Stimulated activated CD4-positive, alpha-beta T cell treated with anti-CD3 and anti-CD28 coated beads, Interleukin-1b, Interleukin-23, amount 100 ng/mL, for 1 hour (primary cell): ENCODE measurements at places on chromosomes 7 and 10.

DNA sequence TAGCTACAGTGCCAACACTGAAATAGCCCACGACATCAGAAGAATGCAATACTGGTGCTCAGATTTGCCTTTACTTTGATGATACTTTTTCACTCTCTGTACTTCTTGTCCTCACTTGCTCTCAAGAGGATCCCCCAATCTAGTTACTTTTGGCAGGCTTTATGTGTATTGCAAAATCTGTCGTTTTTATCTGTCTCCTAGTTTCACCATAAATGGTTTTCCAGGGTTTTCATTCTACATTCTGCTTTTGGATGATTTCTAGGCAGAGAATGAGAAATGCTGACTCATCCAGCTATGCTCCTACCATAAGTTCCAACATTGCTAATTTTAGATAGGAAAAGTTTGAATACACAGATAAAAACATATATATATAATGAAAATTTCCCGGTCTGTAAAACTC lies 659.5 kb upstream of the NRG3 start:
- no peak for DNase-seq

DNA sequence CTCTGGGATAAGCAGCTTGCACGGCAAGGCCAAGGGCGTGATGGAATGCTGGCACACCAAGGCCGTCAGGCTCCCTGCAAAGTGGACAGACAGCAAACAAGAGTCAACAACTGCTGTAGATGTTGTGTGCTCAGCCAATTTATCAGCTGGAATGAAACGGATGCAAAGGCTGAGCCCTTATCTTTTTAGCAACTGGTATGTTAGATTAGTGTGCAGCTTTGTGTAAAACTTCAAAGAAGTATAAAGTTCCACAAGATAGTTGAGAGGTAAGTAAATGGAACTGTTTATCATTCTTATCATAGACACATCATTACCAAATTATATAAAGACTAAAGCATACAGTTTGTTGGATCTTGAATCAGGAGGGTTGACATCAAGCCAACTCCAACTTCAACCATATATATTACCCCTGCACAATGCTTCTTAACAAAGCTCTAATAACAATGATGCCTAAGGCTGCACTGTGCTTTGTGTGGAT lies 289.0 kb downstream of the TNS3 start:
- DNase-seq: no peak

- no peak for DNase-seq
These were observed 928.7 kb downstream of the IPMK start for GRCh38 chr10:57338823-57339558.

- DNase-seq: no peak
These were observed 164.9 kb upstream of the EEPD1 start for GRCh38 chr7:35988105-35988504.

DNA sequence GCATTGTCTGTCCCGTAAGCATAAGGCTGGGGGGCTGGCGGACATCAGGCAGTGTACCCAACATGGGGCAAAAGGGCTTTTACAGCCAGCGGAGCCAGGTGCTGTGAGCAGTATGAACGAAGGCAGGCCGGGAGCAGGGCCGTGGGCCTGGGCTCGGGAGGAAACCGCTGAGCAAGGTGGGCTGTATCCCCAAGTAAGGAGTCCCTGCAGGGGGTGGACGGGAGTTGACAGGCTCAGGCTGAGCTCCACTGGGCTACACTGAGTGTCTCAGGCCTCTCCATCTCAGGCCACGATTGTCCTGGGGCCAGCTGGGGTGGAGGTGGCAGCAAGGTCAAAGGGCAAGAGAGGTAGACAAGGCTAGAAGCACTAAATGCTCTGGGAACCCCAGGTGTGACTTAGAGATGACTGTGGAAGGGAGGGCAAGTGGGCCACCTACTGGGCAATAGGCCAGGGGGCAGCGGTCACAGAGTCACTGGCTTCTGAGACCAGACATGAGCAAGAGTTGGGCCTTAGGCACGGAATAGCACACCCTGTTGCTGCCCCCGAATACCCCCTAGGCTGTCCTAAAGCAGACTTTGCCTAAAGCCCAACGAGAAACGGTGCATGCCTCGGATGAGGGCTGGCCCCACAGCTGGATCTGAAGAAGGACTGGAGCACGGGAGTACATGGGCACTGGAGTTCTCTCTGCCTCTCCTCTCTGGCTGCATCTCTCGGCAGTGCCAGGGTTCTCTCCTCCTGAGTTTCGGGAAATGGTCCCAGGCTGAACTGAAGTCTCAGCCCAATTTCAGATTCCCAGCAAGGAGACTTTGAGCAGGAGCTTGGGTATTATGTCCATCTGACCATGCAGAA lies 10.8 kb upstream of the RAMP3 start:
- DNase-seq: no peak

- DNase-seq: no peak
These were observed 244.5 kb upstream of the ANKRD30A start for GRCh38 chr10:36880898-36881297.

DNA sequence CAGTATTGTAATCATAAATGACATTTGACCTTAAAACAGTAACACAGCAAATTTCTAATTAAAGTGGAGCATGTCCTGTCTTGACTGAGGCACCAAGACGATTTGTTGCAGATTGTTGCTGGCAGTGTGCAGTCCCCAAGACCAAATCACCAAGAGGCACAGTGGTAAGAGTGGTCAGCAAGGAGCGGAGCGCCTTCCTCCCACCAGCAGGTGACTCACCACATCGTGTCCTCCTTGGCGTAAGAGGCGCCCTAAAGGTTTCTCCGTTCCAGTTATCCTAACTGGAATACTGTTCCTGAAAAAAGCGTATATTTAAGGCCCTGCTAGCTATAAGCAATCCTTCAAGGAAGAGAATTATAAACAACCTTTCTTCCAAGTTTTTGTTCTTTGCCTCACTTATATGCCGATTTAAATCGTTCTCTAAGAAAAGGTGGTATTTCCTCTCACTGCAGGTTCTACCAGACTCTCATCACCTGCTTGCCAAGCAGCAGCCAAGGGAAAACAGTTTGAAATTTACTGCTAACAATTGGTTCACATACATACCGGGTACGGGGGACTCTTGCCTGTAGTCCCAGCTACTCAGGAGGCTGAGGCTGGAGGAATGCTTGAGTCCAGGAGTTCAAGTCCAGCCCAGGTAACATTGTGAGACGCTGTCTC lies 10.7 kb upstream of the REPIN1 start:
- DNase-seq: no peak

GRCh38 chr7:138563808-138564207 lies 103.7 kb downstream of the TRIM24 start:
- no peak for DNase-seq

GRCh38 chr7:122676466-122676865 lies 22.5 kb downstream of the RNF133 start:
- DNase-seq: no peak

GRCh38 chr7:1927937-1928644 lies 258.0 kb downstream of the ELFN1 start:
- no peak for DNase-seq

DNA sequence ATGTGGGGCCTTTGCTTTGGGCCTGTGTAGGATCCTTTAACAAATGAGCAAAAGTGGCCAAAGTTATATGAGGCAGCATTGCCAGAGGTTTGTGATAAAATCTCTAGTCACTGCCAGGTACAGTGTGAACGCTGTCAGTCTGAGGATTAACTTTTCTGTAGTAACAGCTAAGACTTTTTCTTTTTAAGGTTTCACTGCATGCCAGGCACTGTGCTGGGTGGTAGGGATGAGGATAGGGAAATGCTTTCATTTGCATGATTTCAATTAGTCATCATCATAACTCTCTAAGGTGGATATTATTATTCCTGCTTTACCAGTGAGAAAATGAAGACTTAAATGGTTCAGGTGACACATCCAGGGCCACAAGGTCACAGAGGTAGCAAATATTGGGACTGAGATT lies 79.7 kb upstream of the BMPER start:
- no peak for DNase-seq

- no peak for DNase-seq
These were observed 17.9 kb downstream of the EPC1 start for GRCh38 chr10:32329061-32329460.

DNA sequence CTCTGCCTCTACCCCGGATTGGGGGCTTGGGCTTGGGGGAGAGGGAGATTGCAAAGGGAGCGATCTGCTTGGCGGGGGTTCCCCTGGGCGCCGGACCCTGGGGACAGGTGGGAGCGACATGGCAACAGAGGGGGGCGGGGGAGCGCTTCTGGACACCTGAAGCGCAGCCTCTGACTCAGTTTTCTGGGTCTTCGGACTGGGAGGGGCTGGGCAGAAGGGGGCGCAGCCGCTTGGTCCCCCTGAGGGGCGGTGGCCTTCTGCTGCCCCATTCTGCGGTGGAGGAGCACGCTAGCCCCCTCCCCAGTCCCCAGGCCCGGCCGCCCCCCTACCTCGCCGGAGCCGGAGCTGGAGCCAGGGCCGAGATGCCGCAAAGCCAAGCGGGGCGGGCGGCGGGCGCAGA lies 380 bp downstream of the NAT16 start:
- no peak for DNase-seq

- no peak for DNase-seq
These were observed 135.8 kb downstream of the DGKB start for GRCh38 chr7:14766747-14767146.

DNA sequence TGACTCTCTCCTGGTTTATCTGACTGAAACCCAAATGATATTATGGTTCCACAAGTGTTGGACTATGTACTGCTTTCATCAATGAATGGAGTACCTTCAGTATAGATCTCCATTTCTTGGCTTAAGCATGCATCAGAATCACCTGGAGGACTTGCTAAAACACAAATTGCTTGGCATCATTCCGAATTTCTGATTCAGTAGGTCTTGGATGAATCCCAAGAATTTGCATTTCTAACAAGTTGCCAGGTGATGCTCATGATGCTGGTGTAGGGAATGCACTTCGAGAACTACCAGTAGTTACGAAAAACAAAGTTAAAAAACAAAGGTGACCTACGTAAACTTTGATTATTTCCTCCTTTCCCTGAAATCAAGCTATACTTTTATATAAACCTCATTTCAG lies 119.0 kb upstream of the FEZF1 start:
- DNase-seq: no peak

GRCh38 chr7:46186131-46186530 lies 265.1 kb upstream of the IGFBP3 start:
- DNase-seq: no peak

GRCh38 chr7:22781230-22781711 lies 41.4 kb downstream of the TOMM7 start:
- DNase-seq: no peak

DNA sequence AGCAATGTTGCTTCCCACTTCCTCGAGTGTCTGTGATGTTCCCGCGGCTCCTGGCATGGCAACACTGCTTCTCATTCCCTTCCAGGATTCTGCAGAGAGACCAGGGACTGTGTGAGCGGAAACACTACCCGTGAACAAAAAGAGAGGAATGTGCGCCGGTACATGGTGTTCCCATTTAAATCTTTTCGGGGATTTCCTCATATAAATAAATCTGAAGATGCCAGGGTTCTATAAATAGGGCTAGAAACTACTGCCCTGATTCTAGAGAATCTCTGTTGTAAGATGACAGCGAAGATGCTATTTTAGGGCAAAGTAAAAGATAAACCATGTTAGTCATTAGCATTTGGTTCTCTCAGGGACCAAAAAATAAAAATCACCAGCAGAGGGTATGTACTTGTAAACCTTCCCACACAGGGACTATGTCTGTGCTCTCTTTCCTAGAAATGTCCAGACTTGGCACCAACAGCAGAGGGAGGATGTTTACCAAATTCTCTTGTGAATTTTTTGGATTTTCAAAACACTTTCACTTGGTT lies 92.2 kb upstream of the DDC start:
- DNase-seq: no peak

DNA sequence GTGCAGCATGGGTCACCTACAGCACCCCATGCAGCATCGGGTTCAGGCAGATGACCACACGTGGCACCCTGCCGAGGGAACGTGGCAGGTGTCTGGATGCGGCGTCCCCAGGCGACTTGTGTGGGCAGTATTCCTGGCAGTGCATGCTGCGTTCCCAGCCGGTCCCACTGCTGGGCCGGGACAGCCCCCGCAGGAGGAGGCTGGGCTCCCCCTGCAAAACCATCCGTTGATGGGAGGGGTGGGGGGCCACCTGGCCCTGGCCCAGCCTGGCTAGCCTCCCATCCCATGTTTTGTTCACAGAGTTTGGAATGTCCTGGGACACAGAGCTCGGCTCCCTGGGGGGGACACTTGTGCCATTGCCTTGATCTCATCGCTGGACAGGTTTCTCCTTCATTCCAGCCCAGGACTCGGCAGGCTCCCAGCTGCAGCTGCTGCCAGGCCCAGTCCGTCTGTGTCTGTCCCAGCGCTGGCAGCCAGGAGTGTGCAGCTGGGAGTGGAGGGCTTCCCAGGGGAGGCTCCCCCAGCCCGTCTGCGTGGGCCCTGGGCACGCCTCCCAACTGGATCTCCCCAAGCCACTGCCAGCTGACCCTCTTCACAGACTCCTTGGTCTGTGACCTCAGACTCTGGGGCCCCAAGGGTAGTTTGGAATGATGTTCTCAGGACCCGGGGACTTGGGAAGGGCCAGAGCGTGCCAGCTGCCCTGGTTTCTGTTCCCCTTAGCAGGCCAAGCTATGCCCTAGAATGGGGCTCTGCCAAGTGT lies 32.6 kb downstream of the TMEM270 start:
- no peak for DNase-seq

DNA sequence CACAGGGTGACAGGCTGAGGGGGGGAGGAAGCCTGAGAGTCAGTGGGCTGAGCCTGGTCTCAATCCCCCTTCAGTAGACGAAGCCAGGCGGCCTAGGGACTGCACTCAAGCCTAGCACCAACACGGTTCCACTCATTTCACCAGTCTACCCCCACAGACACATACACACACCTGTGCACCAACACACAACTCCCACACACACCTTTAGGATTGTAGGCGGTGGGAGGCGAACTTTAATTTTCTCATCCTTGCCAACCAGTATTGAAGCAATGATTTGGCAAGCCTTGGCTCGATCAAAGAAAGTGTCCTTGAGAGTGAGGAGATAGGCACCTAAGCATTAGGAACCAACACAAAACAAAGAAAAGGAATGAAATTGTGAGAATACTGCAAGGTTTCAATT lies 19.7 kb downstream of the POLR3A start:
- no peak for DNase-seq

- DNase-seq: no peak
These were observed 939 bp upstream of the VAX1 start for GRCh38 chr10:117138838-117139580.

DNA sequence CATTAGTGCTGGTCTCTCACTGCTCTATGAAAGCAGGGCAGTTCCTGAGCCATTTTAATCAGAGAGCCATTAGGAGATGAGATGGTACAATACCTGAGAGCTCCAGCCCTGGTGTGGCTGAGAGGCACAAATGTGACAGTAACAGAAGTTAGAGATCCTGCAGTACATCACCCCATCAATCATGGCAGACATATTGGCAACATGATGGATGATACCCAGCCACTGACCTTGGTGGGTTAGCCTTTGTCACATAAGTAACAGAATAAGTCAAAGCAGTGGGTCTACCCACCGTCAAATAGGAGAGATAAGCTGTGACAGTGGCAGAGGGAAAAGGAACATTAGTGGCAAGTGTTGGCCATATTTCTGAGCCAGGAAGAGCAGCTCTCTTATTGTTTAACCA lies 53.3 kb upstream of the NXPH1 start:
- no peak for DNase-seq

- no peak for DNase-seq
These were observed 69.1 kb downstream of the ZMIZ1 start for GRCh38 chr10:79137826-79138225.

GRCh38 chr10:130631142-130632096 lies 495.2 kb downstream of the GLRX3 start:
- no peak for DNase-seq

GRCh38 chr7:114405427-114405826 lies 9.2 kb upstream of the FOXP2 start:
- DNase-seq: no peak

- DNase-seq: no peak
These were observed 85.5 kb upstream of the LRRN3 start for GRCh38 chr7:111005445-111005844.
